ENCODE measurements at places on chromosomes 1 and 21.

- no peak for DNase-seq
Measured at GRCh38 chr21:26047279-26047967, 123.1 kb downstream of the APP start.

DNA sequence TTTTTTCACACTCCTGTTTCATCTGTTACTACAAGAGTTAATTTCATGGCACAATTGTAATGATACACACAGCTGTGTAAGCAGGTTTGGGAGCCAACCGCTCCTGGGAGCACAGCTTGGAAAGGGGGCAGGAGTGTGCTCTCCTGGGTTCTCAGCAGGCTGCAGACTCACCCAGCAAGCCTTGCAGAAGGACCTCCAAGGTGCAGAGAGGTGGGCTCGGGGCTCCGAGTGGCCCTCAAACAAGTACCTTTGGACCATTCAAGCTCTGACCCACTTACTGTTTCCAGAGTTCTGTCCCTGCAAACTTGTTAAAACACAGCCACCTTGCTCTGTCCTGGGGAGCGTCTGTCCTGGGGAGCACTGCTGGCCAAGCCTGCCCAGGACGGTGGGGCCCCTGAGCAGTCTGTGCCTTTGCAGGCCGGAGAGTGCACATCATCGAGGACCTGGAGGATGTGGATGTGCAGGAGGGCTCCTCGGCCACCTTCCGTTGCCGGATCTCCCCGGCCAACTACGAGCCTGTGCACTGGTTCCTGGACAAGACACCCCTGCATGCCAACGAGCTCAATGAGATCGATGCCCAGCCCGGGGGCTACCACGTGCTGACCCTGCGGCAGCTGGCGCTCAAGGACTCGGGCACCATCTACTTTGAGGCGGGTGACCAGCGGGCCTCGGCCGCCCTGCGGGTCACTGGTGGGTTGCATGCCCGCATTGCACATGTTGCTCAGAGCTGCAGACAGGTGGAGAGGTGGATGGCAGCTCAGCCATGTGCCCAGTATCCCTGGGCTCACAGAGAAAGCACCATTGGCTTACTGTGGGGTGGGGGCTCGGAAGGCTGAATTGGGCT lies 78.0 kb downstream of the OBSCN start:
- DNase-seq: no peak

DNA sequence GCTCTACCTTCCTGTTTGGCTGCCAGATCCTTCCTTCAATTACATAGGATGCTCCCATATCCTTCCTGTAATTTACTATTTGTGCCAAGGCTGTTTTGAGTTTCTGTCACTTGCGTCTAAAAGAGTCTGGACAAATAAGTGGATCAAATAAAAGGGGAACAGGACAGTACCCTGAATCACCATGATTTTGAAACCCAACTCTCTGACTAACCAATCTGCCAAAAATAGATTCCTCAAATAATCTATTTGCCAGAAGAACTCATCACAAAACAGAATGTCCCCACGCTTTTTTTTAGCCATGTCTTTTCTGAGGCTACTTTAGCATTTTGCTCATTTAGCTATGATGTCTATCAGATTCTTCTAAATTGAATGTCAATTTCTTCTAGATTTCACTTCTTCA lies 392.6 kb downstream of the NTNG1 start:
- DNase-seq: no peak

- no peak for DNase-seq
Measured at GRCh38 chr1:59290193-59290949, 6.5 kb upstream of the FGGY start.

DNA sequence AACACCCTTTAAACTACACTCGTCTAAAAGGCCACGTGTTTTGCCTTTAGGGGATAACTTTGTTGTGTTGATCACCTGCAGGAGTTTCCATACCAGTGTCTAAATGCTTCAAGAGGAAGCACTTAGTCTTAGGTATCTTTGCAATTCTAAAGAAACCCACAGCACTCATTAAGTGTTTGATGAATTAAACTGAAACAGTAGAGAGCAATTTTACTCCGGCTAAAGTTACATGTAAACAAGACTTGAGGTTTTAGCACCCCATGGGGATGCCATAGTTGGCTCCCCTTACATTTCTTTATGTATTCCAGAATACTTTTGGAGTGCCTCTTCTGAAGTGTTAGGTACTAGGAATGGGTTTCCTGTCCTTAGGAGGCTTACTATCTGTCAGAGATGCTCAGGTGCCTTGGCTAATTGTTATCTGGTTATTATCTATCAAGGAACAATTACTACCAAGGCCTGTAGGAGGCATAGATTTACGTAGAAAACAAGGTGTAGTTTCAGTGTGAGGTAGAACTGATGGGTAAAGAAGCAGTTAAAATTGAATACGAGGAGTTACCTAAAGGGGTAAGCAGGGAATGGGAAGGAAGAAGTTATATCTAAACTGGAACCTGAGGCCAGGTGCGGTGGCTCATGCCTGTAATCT lies 176.8 kb upstream of the SAMSN1 start:
- DNase-seq: no peak

DNA sequence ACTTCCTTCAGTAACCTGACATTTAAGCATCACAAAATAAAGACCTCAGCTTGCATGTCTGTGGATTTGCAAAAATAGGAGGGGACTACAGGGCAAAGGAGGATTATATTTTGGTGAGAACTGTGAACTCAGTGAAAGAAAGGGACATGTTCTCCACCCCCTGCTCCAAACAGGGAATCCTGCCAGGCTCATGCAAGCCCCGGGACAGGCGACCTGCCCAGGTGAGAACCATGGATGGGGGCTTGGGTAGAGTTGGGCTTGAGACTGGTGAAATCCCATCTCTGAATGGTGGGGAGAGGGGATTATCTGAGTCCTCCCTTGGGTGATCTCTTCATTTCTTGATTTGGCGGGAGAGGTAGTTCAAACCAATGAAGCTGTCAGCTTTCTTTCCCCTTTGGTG lies 110.1 kb downstream of the SUSD4 start:
- no peak for DNase-seq

DNA sequence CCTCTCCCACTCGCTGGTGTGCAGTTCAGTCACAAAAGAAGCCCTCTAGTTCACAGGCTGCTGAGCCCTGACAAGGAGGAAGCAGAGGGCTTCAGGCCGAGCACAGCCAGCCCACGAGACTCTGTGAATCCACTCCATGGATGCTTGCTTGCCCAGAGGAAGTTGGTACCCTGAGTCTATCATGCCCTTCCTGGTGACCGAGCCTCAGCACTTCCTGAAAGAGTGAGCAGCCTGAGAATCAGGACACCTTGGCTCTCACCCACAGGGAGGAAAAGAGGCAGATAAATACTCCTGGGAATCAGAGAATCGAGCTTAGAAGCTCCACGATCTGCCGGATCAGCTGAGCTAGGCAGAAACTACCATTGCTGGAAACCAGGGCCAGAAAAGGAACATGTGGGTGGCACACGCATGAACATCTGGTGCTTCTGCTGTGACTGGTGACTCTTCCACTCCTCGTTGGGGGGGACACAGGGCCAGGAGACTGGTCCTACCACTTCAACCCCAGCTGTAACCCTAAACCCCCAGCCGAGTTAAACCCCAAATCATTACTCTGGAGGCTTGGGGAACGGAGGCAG lies 376.3 kb upstream of the CAMK1G start:
- no peak for DNase-seq

DNA sequence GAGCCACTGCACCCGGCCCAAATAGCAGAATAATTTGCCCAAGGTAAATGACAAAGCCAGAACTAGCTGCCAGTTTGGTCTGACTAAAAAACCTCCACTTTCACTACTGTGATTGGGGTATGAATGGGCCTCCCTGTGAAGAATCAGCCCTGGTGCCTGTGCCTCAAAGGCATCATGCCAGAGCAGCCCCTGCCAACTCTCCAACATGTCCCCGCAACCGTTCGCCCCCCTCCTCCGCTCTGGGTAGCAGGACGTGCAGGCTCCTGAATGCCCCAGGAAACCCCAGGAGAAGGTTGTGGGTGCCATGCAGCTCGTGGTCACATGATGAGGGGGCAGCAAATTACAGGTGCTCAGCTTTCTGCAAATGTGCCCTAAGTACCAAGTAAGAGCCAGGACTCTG lies 14.6 kb upstream of the CNTN2 start:
- DNase-seq: no peak

DNA sequence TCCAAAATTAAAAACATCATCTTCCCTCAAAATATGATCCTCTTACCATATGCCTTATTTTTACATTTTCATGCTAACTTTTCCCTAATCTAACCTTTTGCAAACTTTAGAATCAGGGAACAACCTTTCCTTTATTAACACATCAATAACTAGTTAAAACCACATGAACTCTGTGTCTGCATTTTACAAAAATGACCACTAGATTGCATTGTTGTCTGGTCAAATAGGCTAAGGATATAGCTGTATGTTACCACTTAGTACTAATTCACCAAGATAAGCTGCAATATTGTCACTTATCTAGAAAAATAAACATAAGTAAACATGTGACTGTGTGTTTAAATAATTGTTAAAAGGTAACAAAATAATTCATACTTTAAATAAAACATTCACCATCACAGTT lies 82.3 kb downstream of the DENND1B start:
- no peak for DNase-seq

GRCh38 chr1:159653201-159653600 lies 61.2 kb downstream of the CRP start:
- DNase-seq: no peak

DNA sequence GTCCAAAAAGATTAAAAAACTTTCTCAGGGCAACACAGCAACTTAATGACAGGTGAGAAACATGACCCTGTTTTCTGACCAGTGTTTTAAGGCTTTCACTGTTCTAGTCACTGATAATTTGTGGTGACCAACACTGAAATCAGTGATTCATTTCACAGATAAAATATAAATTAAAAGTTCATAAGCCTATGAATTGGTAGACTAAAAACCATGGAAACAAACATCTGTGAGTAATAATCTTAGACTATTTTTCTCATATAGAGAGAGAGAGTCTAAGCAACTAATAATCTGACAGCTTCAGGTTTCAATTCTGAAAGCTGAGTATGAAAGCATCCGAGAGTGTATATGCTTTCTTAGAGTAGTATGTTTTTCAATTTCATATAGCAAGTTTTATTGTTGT lies 536.9 kb downstream of the ADGRL2 start:
- DNase-seq: no peak

DNA sequence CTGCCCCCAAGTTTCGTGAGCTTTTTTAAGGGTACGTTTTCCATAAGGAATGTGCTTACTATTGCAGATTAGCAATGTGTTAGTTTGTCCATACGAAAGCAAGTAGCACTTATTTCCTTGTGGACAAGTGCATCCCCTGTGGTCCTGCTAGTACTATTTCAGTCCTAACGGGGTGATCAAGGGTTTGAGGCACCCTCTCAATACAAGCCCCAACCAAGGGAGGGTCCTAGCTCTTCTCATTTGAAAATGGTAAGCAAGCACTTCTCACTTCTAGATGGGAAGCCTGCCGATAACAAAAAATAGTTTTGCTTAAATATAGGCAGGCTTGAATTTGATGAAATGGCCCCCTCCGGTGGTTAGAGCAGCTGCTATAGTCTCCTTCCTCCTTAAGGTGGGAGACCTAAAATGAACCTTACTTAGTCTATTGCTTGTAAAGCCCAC lies 64.0 kb upstream of the HMCN1 start:
- DNase-seq: peak; percentile 39

DNA sequence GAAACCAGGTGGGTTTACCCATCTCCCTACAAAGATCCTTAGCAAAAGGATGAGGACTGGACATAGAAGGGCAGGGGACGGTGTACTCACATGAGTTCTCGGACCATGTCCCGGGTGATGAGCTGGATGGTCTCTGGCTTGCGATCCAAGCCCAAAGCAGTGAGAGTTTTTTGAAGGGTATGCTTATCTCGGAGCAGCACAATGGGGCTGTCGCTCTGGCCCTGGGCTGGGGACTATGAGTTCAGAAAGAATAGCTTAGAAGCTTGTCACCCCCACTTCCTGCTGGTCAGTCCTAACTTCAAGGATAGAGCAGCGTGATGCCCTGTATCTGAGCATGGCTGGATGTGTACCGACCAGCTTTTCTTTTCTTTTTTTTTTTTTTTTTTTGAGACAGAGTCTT lies 9.6 kb downstream of the CFAP45 start:
- DNase-seq: no peak

- no peak for DNase-seq
Measured at GRCh38 chr1:38133304-38133703, 86.7 kb upstream of the POU3F1 start.

- DNase-seq: no peak
Measured at GRCh38 chr1:75085931-75086330, 48.3 kb upstream of the LHX8 start.

- DNase-seq: no peak
Measured at GRCh38 chr1:15851210-15852035, 3.9 kb downstream of the SPEN start.

DNA sequence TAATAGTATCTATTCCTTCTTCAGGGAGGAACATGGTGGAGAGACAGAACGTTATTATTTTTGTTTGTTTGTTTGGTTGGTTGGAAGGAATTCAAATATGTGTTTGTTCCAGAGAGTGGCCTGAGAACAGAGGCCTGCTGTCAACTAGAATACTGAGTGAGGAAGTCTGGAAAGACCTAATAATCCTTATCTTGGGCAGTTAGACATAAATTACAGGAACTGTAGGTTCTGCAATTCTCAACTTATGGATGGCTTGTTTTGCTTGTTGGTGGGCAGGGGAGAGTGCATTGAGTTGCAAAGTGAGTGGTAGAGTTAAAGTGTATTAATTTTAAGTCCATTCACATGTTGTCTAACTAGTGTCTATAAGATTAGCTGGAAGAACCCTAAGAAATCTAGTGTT lies 197.6 kb downstream of the BACH1 start:
- no peak for DNase-seq

DNA sequence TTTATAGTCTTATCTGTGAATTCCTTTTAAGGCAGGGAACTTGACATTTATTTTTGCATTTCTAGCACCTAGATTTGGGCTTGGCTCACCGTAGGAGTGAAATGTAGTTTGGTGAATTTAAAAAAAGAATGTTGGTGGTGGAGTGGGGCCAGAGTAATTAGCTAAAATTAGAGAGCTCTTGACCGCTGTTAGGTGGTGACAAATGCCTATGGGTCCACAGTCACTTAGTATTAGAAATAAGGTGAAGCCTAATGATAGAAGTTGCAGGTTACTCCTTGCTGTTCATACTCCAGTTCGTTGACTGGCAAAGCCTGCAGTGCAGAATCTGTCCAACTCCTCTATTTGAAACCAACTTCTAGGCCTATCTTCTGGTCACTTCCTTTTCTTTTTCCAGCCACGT lies 318.8 kb upstream of the NRIP1 start:
- no peak for DNase-seq

GRCh38 chr1:198132060-198132781 lies 24.6 kb upstream of the NEK7 start:
- DNase-seq: no peak

- no peak for DNase-seq
Measured at GRCh38 chr1:100347009-100347966, 5.0 kb upstream of the CDC14A start.

- no peak for DNase-seq
Measured at GRCh38 chr1:85806236-85806965, 98.2 kb upstream of the ZNHIT6 start.

- no peak for DNase-seq
Measured at GRCh38 chr1:53678507-53678906, 60.5 kb downstream of the GLIS1 start.

- DNase-seq: no peak
Measured at GRCh38 chr21:42302076-42302650, 13.0 kb downstream of the TFF3 start.

Measured in activated CD4-positive, alpha-beta T cell treated with anti-CD3 and anti-CD28 coated beads for 1 hour (primary cell).